Right atrium auricular region (tissue), 2 donors: ENCODE measurements at places on chromosomes 12 and 14.
A peak's percentile ranks its signal among the peaks of the same experiment; 100 is the strongest.

- DNase-seq = no peak
Observed at GRCh38 chr14:78196323-78196722, 26.1 kb downstream of the NRXN3 start.

- DNase-seq = peak; percentile 79
Observed at GRCh38 chr14:76926521-76927251, 100.5 kb downstream of the LRRC74A start.

- no peak for DNase-seq
Observed at GRCh38 chr12:80815351-80815750, 98.6 kb downstream of the MYF5 start.

GRCh38 chr12:43167691-43168090, 384.3 kb downstream of the ADAMTS20 start:
- no peak for DNase-seq

GRCh38 chr12:119649202-119649808, 18.6 kb upstream of the PRKAB1 start:
- DNase-seq = no peak

DNA sequence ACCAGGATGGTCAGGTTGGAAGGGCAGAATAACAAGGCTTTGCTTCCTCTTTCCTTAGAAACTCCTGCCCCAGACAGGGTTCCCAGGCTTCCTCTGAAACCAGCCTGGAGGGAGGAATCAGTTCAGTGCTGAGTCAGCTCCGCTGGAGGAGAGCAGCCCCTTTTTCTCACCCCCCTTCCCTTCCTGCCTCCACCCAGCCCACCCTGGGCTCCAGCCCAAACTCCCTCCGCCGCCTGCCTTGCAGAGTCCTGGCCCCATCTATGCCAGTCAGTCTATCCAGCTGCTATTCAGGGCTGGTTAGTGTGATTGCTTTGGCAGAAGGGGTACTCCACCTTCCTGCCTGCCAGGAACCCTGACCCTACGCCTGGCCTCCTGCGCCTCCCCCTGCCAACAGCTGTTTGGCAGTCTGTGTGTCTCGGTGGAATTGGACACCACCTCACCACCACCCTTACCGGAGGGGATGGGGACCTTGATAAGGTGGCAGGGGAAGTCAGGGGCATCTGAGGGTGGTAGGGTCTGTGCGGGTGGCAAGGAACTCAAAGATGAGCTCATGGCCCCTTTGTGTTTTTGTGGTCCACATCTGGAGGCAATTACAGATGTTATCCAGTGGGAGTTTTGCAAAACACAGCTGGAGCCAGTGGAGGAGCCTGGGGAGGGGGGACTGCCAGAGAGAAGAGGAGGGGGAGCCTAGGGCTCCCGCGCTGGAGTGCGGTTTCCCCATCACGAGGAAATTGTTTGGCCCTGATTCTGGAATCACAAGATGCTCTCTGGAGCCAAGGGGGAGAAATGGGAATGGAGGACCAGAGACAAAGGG, 12.2 kb downstream of the MMP14 start:
- peak; percentile 81 for DNase-seq

DNA sequence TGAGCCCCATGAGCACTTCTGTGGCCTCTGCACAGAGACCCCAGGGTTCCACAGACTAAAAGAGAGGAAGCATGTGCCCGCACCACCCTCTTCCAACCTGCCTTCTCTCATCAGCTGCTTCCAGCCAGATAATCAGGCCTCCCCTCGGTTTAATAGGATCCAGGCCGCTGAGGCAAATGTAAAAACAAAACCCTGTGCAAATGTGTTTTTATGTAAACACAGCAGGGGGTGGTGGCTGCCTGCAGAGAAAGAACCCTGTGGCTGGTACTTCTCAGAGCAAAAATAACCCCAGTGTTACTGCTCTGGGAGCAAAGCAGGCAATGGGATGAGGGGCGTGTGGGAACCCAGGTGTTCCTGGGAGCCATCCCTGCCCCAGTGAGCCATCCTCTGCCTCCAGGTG, 46.2 kb downstream of the WSCD2 start:
- no peak for DNase-seq

GRCh38 chr12:122880668-122881067, 15.3 kb downstream of the VPS37B start:
- DNase-seq = no peak

DNA sequence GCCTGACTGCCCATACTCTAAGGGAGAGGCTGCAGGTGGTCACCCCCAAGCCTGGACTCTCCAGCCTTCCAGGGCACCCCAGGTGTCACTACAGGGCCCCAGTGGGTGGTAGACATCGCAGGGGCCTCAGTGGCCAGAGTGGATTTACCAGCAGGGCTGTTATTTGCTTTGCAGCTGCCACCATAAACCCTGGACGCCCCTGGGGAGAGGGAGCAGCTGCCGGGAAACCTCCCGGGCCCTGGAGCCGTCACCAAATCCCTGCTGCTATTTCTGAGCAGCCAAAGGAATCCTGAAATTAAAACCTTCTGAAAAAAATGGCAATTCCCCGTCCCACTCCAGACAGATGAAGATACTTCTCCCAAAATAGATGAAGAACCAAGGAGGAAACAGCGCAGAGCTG, 13.9 kb downstream of the TMEM119 start:
- no peak for DNase-seq

DNA sequence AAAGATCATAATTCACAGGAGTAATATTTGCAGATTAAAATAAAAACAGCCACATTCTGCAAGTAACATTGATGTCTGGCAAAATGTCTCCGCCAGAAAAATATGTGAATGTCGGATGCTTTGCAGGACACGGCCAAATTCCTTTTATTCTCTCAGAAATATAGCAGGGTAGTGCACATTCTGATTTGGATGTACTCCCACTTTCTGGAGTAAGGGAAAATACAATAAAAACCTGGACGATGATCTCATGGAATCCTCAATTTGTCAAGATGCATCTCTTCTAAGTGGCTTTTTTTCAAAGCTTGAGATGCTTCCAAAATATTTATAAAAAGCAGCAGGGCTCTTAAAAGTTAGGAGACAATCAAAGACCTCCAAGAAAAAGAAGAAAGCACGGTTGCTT, 133.3 kb downstream of the TBX5 start:
- DNase-seq = no peak

- DNase-seq = no peak
Observed at GRCh38 chr12:82926630-82927029, 239.9 kb downstream of the TMTC2 start.

DNA sequence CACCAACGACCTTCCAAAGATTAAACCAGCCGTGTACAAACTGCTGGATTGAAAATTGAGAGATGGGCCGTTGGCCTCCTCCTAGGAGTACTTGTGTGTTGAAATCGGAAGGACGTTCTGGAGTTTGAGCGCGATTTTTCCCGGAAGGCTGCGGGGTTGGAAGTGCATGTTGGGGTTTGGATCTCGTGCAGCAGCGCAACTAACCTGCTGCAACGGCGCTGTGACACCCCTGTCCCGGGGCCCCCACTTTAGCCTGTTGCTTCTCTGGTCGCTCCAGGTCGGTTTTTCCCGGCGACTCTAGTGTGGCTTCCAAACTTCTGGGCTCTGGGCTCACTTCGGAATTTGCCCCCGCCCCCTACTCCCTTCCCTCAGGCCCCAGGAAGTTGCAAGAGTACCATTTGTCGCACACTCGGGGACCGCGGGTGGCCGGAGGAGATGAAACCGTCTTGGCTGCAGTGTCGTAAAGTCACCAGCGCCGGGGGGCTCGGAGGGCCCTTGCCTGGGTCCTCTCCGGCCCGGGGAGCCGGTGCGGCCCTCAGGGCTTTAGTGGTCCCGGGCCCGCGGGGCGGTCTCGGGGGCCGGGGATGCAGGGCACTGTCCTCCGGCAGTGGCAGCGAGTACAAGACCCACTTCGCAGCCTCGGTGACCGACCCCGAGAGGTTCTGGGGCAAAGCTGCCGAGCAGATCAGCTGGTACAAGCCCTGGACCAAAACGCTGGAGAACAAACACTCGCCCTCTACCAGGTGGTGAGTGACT, at the start of gene ACSS3:
ACSS3 (plus strand) TSS at position 394 of the 756 bp plus-strand sequence; CDS start at position 436, 42 bp downstream.
- peak; percentile 77 for DNase-seq

- DNase-seq = peak; percentile 74
Observed at GRCh38 chr12:123478762-123479161, 20.8 kb downstream of the SNRNP35 start.

DNA sequence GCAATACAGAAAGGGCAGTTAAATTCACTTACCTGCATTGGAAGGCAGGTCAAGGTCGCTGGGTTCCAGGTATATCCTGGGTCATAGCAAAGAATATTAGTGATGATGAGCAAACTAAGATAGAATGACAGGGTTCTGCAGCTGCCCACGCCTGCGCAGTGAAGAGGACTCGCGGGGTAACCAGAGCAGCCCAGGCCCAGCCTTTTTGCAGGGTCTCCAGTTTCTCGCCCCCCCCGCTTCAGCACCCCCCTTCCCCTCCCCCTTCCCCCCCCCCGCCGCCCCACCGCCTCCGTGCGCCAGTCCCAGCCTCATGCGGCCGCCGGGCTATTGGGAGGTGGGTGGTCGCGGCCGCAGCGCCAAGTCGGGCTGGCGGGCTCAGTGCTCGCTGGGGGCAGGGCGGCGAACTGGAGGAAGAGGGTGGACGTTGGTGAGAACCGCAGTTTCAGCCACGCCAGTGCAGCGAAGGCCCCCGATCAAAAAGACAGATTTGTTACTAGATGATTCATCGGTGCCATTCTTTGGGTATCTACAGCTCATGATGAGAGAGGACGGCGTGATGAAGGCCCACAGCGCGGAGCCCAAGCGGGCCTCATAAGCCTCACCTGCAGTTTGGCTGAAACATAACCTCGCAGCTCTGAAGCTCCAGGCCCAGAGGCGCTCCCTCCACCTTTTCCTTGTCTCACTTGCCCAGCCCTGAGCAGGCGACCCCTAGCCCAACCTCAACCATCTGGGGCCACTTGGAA, 20.2 kb downstream of the SLC2A3 start:
- DNase-seq = no peak

- no peak for DNase-seq
Observed at GRCh38 chr14:59406454-59407245, 58.5 kb downstream of the GPR135 start.

- DNase-seq = no peak
Observed at GRCh38 chr12:109033239-109034196, 12.7 kb upstream of the SVOP start.

DNA sequence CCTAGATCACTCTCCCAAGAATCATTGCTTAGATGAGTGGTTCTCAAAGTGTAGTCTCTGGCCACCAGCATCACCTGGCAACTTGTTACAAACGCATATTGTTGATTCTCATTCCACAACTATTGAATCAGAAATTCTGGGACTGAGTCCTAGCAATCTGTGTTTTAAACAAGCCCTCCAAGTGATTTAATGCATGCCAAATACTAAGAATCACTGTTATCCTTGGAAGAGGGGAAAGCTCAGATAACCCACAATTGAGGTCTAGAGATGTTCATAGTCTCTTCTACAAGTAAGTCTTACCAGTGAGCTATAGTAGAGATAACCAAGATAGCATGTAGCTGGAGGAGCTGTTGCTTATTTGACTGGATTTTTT, 666.6 kb downstream of the DIO2 start:
- no peak for DNase-seq

GRCh38 chr14:24316597-24316950, 5.3 kb downstream of the LTB4R start:
- DNase-seq = no peak
